ENCODE measurements at places on chromosomes 13 and 19.

DNA sequence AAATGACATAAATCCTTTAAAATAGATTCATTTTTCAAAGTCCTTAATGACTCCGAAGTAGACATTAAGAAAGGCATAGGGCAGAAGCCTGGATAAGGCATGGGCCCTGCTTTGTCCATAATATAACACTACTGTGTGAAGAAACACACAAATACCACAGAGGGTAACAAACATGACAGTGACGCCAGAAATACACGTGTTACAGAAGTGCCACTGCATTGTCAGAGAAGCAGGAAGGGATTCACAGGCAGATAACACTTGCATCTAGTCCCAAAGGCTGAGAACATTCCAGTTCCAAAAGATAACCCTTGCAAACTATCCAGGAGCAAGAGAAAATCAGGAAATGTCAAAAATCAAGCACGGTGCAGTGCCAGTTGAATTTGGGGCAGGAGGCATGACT lies 633.2 kb downstream of the LIG4 start:
- DNase-seq = no peak

GRCh38 chr13:87975035-87975434 lies 303.9 kb downstream of the SLITRK5 start:
- DNase-seq = no peak

DNA sequence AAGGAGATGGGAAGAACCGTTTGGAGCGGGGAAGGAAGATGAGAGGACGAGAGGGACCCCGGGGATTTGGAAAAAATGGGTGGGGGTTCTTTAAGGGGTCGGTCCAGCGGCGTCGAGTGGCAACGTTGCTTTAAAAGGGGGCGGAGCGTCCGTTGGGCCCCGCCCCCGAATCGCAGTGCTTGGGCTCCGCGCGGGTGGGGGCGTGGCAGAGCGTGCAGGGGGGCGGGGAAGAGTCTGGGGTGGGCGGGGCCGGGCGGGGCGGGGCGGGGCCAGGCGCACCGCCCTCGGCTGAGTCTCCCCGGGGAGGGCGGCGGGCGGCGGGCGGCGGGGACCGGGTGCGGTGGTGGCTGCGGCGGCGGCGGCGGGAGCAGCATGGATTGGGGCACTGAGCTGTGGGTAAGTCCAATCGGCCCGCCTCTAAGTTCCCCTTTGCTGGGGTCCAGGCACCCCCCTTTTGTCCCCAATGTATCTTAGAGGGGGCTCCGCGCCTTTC lies at the start of gene TRIP10:
TRIP10 (plus strand) TSS at position 291 of the 493 bp plus-strand sequence; CDS start at position 373, 82 bp downstream.
- DNase-seq = no peak

DNA sequence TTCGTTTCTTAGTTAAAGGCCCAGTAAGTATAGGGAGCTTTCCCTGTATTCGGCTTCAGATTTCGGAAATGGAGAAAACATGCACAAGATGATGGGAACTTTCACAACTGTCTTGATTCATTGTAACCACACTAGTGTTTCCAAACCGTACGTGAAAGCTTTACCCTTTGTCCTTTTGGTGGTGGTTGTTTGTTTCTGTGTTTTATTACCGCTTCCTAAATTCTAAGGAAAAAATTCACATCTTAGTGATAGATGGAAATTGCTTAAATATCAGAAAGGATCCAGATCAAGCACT lies 504 bp upstream of the VWA8 start:
- no peak for DNase-seq

GRCh38 chr19:35986664-35987570 lies 8.1 kb upstream of the SDHAF1 start:
- DNase-seq = peak; percentile 37

All from SW480 (cell line).